GM12864 (cell line): ENCODE measurements at places on chromosomes 5 and 9.

- no peak for DNase-seq
These were observed 29.2 kb downstream of the LHX3 start for GRCh38 chr9:136175616-136176197.

DNA sequence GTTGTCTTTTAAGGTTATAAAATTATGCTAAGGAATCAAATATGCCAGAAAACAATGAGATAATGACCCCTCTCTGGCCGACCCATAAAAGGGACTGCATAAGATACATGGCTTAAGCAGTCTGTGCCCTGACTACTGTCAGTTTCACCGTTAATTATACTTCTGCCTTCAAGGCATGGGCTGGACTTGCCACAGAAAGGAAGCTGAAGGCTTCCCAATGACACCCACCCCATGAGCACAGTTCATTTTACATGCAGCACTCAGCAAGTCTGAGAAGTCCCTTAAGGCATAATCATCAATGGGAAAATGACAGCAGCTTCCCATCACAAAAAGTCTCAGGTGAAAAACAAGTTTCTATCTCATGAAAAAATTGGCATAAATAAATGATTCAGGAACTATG is 175.6 kb downstream of the GLIS3 start:
- DNase-seq = no peak

- DNase-seq = no peak
These were observed 13.5 kb upstream of the KIF27 start for GRCh38 chr9:83934569-83935275.

DNA sequence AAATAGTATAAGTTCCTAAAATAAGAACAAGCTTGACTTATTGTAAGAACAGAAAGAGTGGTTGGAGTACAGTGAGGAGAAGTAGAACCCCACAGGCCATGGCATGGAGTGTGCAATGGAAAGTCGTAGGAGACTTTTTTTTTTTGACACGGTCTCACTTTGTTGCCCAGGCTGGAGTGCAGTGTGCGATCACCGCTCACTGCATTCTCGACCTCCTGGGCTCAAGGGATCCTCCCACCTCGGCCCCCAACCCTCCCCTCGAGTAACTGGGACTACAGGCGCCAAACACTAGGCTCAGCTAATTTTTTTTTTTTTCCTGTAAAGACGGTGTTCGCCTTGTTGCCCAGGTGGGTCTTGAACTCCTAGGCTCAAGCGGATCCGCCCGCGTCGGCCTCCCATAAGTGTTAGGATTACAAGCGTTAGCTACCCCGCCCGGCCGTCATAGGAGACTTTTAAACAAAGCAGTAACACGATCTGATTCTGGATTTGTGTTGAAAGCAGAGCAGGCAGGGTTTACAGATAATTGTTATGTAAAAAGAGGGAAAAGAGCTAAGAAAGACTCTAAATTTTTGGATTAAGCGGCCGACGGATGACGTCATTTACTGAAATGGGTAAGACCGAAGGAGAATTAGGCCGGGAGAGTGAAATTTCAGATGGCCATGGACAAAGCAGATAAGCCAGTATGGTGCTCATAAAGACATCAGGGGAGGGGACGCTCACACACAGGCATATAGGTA is 752 bp downstream of the TSTD2 start:
- DNase-seq = peak; percentile 26

GRCh38 chr5:150214289-150214688 is 24.4 kb downstream of the SLC6A7 start:
- no peak for DNase-seq

DNA sequence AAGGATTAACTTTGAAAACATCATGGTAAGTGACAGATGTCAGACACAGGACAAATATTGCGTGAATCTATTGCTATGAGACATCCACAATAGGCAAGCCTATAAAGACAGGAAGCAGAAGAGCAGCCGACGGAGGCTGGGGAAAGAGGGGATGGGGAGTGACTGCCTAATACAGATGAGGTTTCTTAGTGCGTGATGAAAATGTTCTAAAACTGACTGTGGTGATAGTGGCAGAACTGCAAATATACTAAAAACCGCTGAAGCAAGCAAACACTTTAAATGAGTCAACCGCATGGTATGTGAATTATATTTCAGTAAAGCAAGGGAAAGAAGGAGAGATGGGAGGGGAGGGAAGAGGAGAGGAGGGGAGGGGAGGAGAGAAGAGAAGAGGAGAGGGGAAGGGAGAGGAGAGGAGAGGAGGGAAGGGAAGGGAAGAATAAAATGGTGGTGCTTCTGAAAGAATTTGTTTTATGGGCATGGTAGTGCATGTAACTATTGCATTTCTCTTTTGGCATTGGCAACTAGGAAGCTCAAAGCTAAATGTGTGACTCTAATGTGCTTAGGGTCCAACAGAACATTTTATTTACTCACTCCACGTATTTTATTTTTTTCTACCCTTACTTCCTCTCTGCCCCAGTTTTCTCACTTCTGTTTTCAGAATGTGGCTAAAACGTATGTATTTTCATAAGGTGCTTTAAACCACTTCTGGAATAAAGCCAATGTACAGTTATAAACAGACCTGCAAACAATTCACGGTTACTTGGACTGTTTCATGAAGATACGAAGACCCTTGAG is 21.3 kb downstream of the AKNA start:
- peak; percentile 60 for DNase-seq

DNA sequence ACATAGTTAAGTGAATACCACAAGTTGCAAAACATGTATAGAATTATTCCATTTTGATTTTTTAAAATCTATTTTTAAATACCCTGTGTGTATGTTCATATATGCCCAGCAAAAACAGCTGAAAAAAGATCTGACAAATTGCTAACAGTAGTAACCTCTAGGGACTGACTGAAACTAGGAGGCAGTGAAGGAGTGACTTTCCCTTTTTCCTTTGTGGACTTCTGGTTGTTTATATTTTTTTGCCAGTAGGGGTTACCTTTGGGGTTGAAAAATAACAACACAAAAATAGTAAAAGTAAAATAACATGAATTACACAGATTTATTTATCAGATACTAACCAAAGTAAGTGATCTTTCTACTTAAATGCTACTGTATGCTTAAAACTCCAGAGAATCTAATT is 2.9 kb downstream of the MEGF9 start:
- no peak for DNase-seq

DNA sequence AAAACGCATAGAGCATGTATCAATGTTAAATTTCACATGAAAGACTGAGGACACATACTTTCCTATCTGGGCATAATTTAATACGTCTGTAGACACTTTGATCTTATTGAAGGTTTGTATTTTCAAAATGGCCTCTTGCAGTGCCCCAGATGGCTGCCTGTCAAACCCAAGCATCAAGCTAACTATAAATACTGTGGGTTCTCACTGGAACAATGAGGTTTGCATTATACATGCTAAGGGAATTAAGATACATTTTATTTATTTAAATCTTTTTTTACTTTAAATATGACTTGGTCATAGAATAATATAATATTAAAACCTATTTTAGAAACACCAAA is 702.9 kb upstream of the GRAMD2B start:
- DNase-seq = no peak

DNA sequence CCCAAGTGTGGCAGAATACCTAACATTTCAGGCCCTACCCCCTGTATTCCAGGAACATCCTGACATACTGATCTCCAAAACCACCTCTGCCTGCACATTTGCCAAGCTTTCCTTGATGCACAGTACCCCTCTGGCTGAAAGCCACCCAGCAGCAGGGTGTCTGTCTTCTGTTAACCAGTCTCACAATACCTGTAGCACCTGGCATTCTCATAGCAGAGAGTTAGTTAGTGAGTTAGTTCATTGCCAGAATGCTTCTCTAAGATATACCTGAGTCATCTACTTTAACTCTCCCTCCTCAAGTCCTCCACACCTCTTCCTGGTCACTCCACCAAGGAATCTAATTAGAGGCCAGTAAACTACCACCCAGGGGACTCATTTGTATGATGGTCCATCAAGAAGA is 46.1 kb upstream of the IL7R start:
- no peak for DNase-seq

GRCh38 chr5:120229036-120229435 is 235.1 kb upstream of the PRR16 start:
- no peak for DNase-seq

DNA sequence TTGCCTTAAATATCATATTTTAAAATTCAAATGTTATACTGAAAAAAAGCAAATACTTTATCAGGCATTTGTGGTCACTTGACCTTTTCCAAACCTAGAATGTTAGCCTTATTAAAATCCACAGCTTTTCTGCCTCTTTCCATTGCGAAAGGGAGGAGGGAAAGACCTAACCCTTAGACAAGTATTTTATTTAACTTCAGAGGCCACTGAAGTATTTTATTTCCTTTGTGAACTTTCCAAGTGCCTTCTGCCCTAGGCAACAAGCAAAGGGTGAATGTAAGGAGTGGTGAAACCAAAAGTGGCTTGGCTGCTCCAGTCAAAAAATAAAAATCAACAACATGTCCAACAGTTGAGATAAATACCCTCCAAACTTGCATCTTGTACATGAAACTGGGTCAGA is 376.1 kb downstream of the EFNA5 start:
- no peak for DNase-seq

GRCh38 chr9:122314165-122314564 is 49.5 kb downstream of the MRRF start:
- DNase-seq = no peak

GRCh38 chr9:93461821-93462220 is 8.4 kb upstream of the FAM120AOS start:
- no peak for DNase-seq

- no peak for DNase-seq
These were observed 760.9 kb upstream of the ACO1 start for GRCh38 chr9:31623511-31623910.

DNA sequence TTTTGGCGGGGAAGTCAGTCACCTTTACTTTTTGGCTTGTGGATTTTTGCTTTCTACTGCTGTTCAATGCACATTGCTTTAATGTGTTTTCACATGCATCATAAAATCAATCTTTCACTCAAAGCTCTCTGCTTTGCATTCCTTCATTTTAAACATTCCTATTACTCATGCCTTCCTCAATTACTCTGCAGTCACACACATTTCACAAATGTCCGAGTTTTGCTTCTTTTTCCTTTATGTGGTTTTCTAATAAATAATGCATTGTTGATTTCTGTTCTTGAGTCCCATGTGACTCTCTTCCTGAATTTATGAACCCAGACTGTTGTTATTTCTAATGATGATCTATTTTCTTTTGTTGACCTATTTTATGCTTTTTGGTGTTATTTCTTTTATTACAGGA is 82.3 kb upstream of the EPB41L4B start:
- no peak for DNase-seq

DNA sequence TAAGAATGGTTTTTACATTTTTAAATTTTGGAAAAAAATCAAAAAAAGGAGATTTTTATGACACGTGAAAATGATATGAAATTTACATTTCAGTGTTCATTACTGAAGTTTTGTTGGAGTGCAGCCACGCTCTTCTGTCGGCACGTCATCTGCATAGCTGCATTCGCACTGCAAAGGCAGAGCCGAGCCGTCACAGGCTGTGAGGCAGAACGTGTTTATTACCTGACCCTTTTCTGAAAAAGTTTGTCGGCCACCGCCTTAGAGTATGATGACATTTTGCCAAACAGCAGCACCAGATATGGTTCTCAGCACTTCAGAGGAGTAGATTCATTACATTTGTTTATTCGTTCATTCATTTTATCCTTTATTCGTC is 24.1 kb downstream of the HRH2 start:
- no peak for DNase-seq
